GM12891 (cell line): ENCODE measurements at places on chromosomes 3 and 15.

GRCh38 chr3:185823078-185824044 lies 1.5 kb downstream of the IGF2BP2 start:
- peak; percentile 26 for DNase-seq

GRCh38 chr3:14883226-14883625 lies 64.2 kb upstream of the NR2C2 start:
- DNase-seq = no peak

- no peak for DNase-seq
These were observed 7.3 kb upstream of the LMCD1 start for GRCh38 chr3:8494327-8494726.

DNA sequence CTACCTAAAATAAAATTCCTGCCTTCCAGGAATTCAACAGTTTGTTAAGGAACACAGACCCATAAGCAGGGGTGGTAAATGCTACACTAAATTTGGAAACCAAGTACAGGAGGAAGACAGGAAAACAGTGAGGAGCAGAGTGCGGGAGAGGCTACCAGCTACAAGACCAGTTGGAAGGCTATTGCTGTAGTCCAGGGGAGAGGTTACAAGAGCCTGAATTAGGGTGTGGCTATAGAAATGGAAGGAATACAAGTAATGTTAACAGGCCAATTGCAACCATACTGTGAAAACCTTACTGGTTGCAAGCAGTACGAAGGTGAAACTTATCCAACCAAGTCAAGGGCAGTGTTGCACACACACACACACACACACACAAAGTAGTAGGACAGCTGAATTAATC lies 880 bp upstream of the ARMC8 start:
- DNase-seq = no peak

DNA sequence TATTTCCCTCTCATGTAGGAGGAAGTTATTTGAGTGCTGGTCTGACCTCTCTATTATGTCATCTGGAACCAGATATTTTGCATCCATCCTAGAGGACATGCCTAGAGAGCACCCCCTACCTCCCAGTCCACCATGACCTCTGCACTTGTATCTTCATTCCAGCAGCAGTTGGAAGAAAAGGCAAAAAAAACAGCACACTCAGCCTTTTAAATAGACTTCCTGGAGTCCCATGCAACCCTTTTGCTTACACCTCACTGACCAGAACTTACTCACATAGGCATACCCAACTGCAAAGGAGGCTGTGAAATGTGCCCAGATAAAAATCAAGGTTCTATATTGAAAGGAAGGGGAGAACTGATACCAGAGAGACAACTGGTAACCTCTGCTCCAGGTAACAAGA lies 92.3 kb upstream of the FHIT start:
- no peak for DNase-seq

DNA sequence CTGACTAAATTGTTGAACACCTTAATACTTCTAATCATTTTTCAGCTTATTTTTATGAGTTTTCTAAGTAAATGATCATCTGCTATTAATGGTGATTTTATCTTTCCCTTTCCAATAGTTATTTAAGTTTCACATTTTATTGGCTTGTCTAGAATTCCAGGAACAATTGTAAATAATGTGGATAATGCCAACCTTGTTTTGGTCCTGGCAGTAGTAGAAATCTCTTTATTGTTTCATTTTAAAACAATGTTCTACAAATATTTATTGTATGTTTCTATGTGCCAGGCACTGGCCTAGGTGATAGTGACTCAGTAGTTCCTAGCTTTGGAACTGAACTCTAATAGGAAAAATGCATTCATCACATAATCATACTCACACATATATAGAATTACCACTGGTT lies 264.1 kb downstream of the ADAMTSL3 start:
- no peak for DNase-seq

DNA sequence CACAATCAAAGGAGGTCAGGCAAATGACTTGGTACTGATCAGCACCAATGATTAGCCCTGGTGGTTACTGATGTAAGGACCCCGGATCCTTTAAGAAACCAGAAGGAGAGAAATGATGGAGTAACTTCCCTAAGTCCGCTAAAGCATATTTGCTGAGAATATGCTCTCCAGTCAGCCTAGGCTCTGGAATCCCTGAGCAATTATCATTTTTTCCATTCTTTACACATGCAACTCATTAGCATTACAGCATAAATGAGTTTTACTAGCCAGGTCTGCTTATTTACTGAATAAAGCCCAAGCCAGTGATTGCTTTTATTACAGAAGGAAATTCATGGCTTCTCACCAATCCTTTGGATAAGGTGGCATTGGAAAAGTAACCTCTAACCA lies 139.2 kb upstream of the WNT5A start:
- DNase-seq = no peak

DNA sequence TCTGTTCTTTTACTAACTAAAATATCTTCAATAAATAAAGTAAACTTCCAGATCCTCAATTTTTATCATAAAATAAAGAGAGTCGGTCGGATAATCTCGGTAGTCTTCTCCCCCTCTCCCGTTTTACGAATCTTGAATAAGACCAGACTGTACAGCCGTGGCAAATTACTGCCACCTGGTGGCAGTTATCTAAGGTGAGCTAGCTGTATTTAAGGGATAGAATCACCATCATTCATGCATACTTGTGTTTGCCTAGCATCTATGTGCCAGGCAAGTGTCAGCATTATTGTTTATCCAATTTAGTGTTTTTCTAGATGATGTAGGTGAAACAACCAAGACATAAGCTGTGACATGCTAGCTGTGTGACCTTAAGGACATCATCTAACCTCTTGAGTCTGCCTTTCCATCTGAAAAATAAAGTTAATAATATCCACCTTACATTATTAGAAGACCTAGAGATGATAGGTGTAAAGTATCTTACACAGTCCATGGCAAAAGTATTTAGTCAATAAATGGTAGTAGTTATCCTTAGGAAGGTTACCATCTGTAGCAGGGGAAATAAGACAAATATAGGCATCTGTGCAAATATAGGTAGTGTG lies 21.3 kb downstream of the DUT start:
- peak; percentile 32 for DNase-seq

GRCh38 chr15:81865850-81866537 lies 179.8 kb downstream of the MEX3B start:
- peak; percentile 60 for DNase-seq

DNA sequence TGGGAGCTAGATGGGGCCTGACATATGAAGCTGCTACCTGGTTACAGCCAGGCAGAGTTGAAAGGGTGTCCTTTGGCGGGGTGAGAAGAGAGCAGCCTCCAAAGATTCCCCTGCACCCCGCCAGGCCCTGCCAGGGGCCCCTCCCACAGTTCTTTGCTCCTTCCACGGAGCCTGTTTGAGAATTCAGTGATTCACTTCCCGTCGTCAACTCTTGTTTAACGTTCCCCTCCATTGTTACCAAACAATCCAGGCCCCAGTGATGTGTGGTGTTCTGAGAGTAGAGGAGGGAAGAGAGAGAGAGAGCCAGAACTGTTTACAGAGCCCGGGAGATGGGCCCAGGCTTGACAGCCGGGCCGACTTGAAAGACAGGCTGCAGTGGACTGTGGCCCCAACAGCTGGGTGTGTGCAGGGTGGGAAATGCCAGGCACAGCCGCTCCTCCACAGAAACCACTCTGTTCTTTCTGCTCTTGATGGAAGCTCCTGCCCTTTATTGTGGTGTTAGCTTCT lies 81.5 kb downstream of the SMAD3 start:
- no peak for DNase-seq

- DNase-seq = no peak
These were observed 950 bp upstream of the CNTN4 start for GRCh38 chr3:2097641-2098191.

GRCh38 chr3:191070201-191070600 lies 128.8 kb upstream of the OSTN start:
- no peak for DNase-seq

DNA sequence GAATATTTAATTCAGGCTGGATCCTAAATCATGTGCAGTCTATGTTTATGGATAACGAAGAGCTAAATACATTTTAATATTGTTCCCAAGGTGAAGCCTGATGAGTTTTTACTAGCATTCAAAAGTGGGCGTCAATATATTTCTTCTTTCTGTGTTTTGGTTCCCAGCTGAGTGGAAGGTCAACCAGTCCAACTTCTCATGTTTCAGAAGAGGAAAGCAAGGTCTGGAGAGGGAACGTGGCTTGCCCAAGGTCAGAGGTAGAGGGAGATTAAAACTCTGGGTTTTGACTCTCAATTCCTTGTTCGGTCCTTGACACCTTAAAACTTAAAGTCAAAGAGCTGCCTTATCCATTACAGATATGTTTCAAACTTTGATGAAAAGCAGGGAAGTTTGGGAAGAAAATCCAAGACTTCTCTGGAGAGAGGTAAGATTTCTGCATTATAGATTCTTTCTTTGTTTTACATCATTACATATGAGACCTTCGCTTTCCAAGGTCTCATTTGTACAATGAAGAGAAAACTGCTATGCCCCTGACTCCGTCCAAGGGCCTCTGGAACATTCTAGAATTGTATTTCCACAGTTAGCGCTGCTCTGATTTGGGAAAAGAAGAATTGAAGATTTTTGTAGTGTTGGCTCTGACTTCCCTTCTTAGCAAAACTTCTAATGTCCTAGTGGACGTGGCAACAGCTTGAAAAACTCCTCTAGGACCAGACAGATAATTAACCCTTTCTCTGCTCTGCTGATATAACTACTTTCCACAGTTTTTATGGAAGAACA lies 57.7 kb upstream of the HES1 start:
- no peak for DNase-seq

DNA sequence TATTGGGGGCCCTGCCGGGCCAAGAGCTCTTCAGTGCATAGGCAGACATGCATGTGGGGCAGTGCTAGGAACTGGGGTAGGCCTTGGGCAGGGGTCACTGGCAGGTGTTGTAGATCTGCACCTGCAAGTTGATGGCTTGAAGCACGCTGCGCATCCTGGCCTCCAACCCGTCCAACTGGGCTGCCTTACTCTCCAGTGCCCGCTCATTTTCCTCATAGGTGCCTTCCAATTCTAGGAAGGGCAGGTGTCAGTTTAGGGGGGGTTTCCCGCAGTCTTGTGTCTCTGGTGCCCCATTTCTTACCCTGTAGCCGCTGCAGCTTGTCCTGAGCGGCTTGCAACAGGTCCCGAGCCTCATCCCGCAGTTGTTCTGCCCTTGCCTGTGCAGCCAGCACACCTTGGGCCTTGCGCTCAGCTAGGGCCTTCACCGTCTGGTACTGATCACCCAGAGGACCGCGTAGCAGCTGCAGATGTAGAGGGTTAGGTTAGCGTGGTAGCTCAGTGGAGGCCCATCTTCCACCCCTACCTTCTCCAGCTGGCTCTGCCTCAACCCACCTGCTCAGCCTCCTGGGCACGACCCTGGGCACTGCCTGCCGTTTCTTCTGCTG lies 611 bp upstream of the USP19 start:
- no peak for DNase-seq

GRCh38 chr3:129345971-129346370 lies 67.3 kb downstream of the HMCES start:
- DNase-seq = no peak

DNA sequence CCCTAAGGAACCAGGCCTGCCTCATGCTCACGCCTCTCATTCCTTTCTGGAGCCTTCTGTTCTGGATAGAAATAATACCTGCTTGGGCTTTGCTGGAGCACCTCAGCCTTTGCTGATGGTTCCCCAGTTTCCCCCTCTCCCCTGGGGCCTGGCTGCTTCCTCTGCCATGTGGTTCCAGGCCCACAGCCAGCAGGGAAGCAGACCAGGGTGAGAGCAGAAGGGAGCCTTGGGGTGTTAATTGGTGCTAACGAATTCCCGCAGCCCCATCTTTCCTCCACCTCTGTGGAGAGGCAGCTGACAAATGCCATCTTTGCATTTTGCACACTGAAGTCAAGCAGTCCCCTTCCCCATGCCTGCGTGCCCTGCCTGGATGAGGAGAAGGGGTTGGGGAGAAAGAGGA lies 13.1 kb upstream of the CORO2B start:
- no peak for DNase-seq

GRCh38 chr3:186636536-186636935 lies 3.7 kb upstream of the FETUB start:
- no peak for DNase-seq

DNA sequence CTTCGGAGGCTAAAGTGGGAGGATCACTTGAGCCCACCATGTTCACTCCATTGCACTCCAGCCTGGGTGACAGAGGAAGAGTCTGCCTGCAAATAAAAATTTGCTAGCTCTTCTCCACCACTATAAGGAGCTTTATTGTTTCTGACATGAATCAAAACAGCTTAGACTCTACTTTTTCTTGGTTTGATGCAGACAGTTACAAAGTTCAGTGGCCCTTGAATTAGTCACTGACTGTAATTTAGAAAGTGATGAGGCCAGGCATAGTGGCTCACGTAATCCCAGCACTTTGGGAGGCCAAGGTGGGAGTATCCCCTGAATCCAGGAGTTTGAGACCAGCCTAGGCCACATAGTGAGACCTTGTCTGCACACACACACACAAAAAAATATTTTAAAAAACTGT lies 172.4 kb upstream of the CGNL1 start:
- DNase-seq = no peak

DNA sequence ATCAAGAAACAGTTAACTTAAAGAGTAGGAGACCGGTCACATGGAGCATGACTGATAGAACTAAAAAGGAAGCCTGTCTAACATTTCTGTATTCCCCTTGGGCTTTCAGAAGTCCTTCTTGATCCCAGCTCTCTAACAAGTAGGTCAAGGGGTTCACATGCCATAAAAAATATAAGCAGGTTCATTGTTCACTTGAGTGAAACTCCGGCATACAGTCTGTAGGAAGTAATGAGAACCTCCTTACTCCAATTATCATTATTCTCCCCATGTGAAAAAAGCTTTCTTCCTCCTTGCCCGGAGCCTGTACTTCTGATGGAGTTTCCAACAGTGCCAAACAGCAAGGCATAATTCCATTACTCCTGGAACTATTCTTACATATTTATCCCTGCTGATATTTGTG lies 242.8 kb upstream of the CNTN4 start:
- DNase-seq = no peak

GRCh38 chr3:58366699-58367098 lies 34.0 kb downstream of the PXK start:
- no peak for DNase-seq

DNA sequence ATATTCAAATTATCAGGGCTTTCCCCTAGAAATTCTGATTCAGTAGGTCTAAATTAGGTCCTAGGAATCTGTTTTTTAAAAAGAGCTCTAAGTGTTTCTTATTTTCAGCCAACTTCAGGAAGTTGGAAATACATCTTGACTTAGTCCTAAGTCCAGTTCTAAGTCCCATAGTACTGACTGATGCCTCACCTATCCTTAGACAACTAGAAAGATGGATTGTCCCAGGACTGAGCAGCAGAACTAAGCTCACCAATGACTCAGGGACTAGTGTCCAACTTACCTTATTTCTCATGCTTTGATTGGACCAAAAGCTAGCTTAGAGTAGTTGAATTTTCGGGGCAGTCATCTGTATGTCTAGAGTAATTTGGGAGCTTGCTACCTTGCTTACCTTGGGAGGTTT lies 26.2 kb upstream of the C3orf38 start:
- DNase-seq = no peak

DNA sequence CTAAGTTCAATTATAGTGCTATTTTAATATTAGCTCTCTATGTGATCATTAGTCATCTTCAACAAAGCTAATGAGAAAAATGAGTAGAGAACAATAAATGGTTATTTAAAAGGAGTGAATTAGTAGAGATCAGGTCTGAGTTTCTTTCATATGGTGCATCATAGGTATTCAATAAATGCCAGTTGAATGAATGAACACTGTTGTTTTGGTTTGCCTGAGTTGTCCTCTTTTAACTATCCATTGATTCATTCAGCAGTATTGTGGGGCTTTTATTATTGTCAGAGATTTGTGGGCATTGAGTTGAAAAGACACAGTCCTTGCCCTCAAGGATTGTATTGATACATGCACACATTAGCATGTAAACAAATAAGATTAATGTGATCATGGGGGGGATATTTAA lies 88.2 kb downstream of the AGBL1 start:
- no peak for DNase-seq
